CD4-positive, alpha-beta memory T cell (primary cell): ENCODE measurements at places on chromosomes 3 and 15.

GRCh38 chr3:152046280-152046679 lies 172.8 kb downstream of the SUCNR1 start:
- DNase-seq: no peak

DNA sequence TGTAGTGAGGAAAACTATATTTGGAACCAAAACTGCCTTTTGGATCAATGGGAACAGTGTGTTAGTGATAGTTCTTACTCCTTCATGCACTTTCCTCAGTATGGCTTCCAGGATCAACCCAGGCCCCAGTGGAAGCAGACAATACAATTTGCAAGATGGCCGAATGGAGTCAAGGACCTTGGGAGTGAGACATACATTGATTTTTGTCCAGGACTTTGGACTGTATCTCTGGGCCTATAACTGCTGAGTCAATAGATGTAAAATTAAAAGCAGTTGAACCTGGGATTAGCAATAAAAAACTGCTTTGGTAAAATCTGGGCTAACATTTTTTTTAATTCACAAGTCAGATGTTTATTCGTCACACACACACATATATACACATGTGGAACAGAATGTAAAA lies 1.8 kb downstream of the ARRDC4 start:
- DNase-seq: no peak

GRCh38 chr3:170496868-170497140 lies 78.1 kb downstream of the CLDN11 start:
- DNase-seq: no peak

GRCh38 chr3:101950510-101950909 lies 101.2 kb downstream of the NFKBIZ start:
- no peak for DNase-seq

GRCh38 chr3:54126551-54126950 lies 4.2 kb downstream of the CACNA2D3 start:
- no peak for DNase-seq

DNA sequence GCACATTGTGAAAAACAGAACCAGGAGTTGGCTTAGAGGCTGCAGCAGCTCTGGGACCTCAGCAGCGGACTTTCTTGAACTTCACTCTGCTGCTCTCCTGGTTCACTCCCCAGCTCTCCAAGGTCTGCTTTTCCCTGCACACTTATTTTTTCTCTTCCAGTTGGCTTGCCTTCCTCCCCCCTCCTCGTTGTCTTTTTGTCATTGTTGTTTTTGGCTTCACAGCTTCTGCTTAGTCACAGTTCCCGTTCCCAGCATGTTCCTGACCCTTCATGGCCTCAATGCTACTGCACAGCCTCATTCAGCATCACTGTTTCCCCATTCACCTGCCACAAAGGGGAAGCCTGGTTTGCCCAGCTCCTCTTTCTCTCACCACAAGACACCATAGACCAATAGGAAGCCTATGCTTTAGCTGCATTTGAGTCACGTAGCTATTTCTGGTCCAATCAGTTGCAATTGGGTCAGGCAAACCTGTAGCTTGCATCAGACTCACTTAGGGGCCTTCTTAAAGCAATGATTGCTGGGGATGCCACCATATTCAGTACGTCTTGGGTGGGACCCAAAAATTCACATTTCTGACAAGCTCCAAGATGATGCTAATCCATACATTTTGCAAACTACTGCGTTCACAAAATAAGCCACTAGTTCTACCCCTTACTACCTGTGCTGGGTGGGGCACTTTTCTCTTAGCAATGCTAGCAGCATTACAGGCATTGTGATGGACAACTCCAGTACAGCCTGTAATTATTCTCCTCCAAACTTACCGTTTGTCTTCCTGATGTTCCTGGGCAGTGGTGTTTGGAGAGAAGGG lies 7.8 kb upstream of the SUMF1 start:
- DNase-seq: no peak

DNA sequence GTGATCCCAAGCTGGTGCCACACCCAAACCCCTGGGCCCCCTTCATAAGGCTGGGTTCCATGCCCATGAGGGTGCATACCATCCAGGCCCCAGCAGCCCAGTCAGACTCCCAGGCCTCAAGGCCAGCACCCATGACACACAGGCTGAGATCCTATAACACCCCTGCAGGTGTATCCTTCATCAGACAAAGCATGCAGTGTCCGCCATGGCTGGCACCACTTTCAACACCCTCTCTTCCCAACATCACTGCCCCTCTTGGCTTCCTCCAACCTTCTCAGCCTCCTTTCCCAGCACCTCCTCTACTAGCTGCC lies 3.5 kb downstream of the CCDC51 start:
- no peak for DNase-seq

DNA sequence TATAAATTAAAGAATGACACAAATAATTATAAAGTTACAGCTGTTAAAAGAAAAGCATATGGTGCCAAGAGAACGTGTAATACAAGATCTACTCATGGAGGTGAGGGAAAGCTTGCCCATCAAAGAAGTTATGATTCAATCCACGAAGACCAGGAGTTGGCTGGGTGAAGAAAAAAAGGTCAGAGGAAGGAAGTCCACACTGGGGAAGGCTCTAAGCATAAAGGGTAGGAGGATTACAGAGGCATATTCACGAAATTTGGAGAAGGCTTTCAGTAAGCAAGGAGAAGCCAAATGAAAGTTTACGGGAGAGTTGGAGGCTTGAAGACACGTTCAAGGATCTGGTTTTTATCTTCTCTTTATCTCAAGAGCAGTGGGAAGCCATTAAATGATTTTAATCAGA lies 1.8 kb upstream of the TGFBR2 start:
- no peak for DNase-seq

DNA sequence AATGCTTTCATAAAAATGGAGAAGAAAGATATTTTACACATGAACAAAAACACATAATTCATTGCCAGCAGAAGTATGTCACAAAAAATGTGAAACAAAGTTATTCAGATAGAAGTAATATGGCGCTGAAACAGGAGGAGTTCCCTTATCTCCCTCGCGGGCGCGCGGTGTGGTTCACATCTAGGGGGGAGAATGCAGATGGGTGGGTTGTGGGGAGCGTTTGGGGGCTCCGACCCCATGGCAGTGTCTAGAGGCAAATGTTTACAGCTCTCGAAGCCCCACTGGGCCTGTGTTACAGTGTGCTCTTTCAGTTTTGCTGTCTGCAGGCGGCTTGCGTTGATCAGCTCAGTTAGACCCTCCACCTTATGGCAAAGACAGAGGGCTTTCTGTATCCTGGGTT lies 297.5 kb downstream of the CGGBP1 start:
- DNase-seq: no peak

DNA sequence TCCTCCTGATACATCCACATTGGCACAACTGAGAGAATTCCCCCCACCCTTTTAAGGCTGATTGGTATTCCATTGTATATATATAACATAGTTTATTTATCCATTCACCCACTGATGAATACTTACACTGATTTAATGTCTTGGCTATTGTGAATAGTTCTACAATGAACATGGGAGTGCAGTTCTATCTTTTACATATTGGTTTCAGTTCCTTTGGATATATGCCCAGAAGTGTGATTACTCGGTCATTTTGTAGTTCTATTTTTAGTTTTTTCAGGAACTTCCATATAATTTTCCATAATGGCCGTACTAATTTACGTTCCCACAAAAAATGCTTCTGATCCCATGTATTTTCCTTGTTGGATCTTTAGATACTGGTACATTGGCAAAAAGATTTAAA lies 135.3 kb downstream of the FMN1 start:
- DNase-seq: no peak

DNA sequence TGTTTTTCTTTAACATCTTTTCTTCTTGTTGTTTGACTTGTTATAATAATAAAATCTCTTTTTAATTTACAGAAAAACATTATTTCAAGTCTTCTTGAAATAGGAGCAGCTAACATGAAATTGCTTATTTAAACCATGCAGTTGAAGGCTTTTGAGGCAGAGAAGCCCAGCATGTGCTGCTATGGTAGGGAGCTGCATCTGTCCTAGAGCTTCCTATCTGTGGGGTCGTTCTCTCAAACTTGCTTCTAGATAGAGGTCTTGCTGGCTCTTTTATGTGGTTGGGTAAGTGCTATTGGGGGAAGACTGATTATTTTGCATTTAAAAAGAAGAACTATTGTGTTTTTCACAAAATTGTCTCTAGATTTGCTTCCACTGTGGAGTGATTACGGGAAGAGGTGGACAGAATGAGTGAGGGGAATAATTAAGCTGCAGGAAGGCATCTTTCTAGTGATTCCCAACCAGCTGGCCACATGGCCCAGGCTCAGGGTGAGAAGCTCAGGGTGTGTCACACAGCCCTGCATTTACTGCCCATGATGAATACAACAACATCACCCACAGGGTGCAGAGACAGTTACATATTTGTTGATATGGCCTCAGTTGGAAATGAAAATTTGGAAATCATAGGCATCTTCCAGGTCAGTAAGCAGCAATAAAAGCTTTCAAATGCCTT lies 98.7 kb downstream of the CHST2 start:
- no peak for DNase-seq

- no peak for DNase-seq
Measured at GRCh38 chr15:61421938-61422337, 192.8 kb upstream of the RORA start.

GRCh38 chr3:38640661-38641452 lies 8.6 kb downstream of the SCN5A start:
- DNase-seq: no peak

DNA sequence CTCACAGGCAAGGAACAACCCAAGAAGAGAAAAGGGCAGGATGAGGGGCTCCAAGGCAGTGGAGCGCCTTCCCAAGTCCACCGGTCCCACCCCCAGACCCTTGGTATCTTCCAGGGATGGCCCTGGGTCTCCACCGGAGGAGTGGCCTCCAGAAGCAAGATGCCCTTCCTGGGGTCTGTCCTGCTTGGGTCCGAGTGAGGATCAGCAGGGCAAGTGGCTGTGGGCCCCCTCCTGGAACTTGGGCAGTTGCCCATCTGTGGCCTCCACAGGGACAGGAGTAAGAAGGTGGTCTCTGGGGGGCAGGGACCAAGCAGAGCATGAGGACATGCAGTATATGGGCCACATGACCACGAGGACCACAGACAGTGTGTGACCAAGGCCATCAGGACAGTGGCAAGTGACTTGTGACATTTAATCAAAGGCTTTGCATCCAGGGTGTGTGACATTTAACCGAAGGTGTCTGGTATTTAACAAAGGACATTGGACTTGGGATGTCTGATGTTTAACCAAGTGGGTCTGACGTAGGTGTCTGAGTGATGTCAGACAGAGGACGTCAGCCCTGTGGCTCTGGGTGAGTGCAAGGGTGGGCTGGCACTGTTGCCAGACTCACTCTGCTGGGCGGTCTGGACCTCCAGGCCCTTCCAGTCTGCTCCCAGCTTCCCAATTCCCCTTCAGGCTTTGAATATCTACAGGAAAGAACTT lies 34.7 kb downstream of the SCN5A start:
- no peak for DNase-seq

- no peak for DNase-seq
Measured at GRCh38 chr3:97481416-97481815, 283.1 kb upstream of the ARL6 start.

DNA sequence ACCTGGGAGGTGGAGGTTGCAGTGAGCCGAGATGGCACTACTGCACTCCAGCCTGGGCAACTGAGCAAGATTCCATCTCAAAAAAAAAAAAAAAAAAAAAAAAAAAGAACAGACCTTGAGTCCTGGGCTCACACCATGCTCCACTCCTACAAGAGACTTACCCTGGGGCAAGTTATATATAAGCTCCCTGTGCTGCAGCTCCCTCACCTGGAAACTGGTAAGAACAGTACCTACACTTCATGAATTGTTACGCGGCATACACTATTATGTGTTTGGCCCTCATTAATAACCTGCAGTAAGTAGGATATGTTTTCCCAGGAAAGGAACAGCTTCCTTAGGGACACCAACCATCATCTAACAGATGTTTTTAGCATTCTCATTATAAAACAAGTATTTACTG lies 119.6 kb downstream of the FMN1 start:
- no peak for DNase-seq
